ENCODE measurements at places on chromosomes 6 and 20.

DNA sequence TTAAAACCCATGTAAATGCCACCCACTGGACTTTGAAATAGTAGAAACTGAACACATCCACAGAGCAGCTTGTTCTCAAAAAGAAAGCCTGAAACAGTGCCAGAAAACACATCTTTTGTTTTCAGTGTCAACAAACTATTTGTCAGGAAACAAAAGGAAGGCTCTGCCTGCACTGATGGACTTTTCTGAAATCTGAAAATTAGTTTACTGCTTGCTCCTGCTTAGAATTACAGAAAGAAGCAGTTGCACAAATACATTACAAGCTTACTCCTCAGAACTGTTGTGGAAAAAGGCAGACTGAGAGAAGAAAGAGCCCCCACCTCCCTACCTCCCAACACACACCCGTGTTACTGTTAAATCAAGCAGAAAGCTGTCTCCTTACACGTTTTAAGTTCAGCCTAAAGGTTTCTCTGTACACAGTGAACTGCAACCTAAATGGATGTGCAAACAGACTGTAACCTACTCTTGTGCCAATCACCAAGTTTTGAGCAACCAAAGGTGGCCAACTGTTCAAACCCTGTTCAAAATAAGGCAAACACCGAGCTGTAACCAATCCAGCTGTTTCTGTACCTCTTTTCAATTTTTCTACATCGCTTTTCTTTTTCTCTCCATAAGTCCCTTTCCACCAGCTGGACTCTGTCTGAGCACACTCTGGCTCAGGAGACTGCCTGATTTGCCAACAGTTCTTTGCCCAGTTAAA lies 43.7 kb downstream of the FRK start:
- DNase-seq = no peak

GRCh38 chr6:132390017-132390416 lies 11.3 kb downstream of the MOXD1 start:
- DNase-seq = no peak

- no peak for DNase-seq
Measured at GRCh38 chr20:6827472-6827871, 60.0 kb downstream of the BMP2 start.

DNA sequence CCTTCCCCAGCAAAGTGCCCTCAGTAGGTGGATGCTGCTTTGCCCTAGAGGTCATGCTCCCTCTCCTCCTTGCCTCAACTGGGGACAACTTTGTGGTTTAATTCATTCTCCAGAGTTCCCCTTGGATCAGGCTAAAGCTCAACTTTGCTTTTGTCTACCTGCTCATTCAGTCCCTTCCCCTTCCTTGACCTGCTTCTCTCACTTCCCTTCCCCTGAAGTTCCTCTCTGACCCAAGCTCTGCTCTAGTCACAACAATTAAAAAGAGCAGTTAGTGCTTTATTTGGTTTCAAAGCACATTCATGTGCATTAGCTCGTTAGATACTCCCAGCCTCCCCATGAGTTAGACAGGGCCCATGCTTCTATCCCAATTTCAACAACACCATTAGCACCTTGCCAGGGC lies 71.3 kb downstream of the DZANK1 start:
- DNase-seq = no peak
